ENCODE measurements at places on chromosomes 4 and X. TPM values are rescaled to one million over a fixed set of nuclear protein-coding genes. Genes with fewer than 3 reads are reported as not detected.

GRCh38 chr4:83118869-83119268, 4.3 kb upstream of the PLAC8 start:
- DNase-seq, result no peak

- no peak for DNase-seq
Measured at GRCh38 chr4:163003979-163004378, 162.7 kb downstream of the NAF1 start.

Gene SUPT20HL1
- total RNA-seq, result not detected

Gene SLC9B1
- 4.6 TPM for total RNA-seq

Gene PDGFRA
- total RNA-seq, result 0.63 TPM

Gene CLCN4
- 3.3 TPM for total RNA-seq

Gene PRKG2
- 0.10 TPM for total RNA-seq

Gene RAB41
- total RNA-seq, result not detected

DNA sequence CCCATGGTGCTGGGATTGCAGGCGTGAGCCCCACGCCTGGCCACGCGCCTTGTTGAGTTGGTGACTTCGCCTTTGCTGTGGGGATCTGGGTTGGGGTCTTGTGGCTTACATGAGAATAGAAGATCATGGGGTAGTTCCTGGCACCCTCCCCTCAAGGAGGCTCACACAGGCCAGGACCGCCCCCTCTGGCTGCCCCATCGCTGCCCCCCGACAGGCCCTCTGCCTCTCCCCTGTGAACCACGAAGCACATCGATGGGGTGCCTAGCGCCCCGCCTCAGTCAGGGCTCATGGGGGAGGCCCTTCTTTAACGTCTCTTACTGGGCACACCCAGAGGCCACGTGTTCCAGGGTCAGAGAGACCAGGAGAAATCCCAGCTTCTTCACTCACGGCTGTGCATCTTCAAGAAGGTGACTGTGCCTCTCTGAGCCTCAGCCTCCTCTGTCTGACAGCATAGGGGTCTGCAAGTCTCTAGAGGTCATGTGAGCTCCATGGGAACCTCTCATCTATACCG, 23.6 kb upstream of the SPON2 start:
- DNase-seq, result no peak

Gene MTCP1
- total RNA-seq, result 12.2 TPM

GRCh38 chr4:127103681-127104115, 529.1 kb upstream of the INTU start:
- no peak for DNase-seq

DNA sequence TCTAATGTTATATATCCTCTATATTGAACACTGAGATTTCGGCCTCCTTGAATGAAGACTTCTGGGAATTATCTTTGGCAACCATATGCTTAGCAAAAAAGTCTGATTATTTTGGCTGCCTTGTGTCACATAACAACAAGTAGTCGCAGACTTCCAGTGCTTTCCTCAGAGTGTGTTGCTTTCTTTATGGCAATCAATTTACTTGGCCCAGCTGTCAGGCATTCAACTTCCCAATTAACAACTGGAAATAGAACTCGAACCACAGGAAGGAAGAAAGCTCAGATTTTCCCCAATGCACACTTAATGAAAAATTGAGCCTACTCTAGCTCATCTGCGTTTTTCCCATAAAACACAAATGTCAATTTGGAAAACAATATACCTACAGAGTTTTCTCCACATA, 71.6 kb downstream of the ZNF827 start:
- DNase-seq, result no peak

Gene GPR173
- total RNA-seq, result not detected

Gene ESX1
- total RNA-seq, result not detected

DNA sequence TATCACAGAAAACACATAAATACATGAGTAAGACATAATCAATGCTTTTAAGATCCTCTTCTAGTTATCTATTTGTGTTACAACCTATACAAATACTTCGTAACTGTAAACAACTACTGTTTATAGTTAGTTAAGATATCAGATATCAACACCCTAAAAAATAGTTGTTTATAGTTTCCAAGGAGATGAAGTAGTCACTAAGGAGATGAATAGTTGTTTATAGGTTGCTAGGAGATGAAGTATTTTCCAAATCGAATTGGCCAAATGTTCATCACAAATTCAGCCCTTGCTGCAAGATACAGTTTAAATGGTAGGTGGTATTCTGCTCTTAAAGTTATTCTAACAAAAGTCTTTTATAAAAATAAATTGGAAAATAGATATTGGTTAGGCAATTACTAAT, 618.2 kb upstream of the PCDH10 start:
- DNase-seq, result no peak

DNA sequence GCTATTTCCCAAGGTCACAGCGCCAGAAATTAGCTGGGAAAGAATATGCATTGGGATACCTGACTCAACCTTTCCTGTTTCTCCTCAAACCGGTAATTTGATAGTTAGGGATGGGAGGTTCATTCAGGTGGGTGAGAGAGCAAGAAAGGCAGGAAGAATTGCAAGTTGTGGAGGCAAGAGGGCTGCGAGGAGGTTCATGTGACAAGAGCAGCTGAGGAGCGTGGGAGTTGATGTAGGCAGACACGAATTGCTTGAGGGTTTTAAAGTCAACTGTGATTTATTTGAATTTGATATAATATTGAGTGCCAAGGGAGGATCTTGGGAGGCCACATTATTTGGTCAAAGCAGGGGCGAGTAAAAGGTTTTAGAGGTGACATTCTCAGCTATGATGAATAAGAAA, 329.0 kb downstream of the STIM2 start:
- no peak for DNase-seq

DNA sequence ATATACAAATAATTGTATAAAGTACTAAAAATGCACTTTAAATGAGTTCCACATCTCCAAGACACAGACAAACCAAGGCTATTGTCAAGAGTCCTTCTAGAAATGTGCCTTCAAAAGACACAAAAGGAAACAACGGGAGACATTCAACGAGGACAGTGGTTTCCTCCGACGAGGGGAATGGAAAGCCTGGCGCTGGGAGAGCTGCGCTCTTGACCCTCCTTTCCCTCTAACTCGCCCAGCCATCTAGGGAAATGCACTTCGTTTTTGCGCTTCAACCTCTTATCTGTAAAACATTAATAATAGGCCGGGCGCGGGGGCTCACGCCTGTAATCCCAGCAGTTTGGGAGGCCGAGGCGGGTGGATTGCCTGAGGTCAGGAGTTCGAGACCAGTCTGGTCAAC, 37.0 kb downstream of the ZFP42 start:
- DNase-seq, result no peak

GRCh38 chr4:170030121-170030520, 3.9 kb upstream of the MFAP3L start:
- no peak for DNase-seq

Gene ZCCHC4
- 8.8 TPM for total RNA-seq

Gene PLAC1
- total RNA-seq, result not detected

DNA sequence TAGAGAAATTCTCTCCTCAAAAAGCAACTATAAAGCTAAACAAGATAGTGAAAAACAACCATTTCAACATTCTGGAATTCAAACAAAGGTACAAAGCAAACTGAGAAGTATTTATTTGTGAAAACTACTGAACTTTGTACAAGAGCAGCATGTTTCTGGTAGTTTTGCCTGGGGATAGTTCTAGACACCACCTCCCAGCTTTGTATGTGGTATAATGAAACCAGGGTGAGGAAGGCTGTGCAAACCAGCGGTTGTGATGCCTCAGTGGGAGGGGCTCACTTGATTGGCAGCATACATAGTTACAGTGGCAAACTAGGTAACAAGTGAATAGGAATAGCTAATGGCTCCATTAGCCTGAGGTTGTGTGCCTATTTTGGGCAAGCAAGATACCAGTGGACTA, 18.6 kb upstream of the FRMD7 start:
- no peak for DNase-seq

GRCh38 chr4:46385946-46386345, 4.0 kb downstream of the GABRA2 start:
- no peak for DNase-seq

- no peak for DNase-seq
Measured at GRCh38 chr4:22071749-22072148, 123.2 kb upstream of the KCNIP4 start.

Gene TIGD2
- total RNA-seq, result 3.1 TPM

- no peak for DNase-seq
Measured at GRCh38 chrX:151151665-151152267, 24.6 kb upstream of the GPR50 start.

GRCh38 chr4:57426779-57427395, 316.7 kb upstream of the IGFBP7 start:
- no peak for DNase-seq

- no peak for DNase-seq
Measured at GRCh38 chr4:129350834-129351721, 255.1 kb downstream of the C4orf33 start.

DNA sequence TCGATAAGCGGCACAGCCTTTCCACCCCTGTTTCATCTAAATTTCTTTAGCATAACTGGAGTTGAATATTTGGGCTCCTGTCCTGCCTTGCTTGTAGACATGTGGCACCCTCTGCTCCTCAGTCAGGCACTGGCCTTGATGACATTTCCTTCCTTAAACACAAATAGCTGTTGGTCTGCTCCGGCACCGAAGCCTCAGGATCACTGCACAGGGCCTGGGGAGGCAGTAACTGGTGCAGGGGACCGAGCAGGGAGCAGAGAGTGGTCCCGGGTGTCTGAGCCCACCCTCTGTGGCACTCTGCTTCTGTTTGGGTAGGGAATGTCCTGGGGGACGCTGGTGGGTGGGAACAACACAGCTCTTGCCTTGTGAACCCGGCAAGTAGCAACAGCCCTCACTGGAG, 13.6 kb downstream of the RGS12 start:
- no peak for DNase-seq

Gene LDOC1
- 14.9 TPM for total RNA-seq

GRCh38 chr4:169800541-169800940, 42.8 kb upstream of the HPF1 start:
- no peak for DNase-seq

GRCh38 chr4:18975916-18976808, 954.6 kb upstream of the LCORL start:
- DNase-seq, result no peak

- DNase-seq, result no peak
Measured at GRCh38 chr4:41009411-41009810, 204.9 kb downstream of the APBB2 start.

- no peak for DNase-seq
Measured at GRCh38 chr4:57378766-57379165, 268.6 kb upstream of the IGFBP7 start.

- no peak for DNase-seq
Measured at GRCh38 chr4:184937030-184937710, 81.1 kb upstream of the HELT start.

DNA sequence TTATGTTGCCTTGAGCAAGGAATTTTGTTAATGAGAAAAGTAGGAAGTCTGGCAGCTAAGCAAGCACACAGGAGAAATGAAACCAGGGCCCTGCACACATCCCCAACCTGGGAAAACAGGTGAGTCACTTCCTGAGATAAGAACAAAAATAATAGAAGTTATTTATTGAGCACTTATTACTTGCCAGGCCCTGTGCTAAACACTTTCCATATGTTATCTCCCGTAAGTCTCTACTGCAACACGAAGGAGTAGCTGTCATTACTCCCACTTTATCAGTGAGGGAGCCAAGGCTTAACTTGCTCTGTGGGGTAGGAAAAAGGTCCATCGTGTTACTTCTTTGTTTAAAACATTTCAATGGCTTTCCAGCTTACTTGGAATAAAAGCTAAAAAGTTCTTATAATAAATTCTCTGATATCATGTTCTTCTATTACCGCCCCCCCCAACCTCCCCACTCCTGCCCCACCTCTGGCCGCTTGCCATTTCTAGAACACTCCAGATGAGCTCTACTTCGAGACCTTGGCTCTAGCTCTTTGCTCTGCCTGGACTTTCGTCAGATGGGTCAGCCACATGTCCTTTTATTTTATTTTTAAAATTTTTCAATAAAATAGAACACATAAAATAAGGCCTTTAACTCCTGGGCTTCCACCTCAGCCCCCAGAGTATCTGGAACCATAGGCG, 36.3 kb upstream of the PLAC8 start:
- DNase-seq, result no peak

GRCh38 chr4:54545663-54546424, 111.9 kb upstream of the KIT start:
- DNase-seq, result no peak

DNA sequence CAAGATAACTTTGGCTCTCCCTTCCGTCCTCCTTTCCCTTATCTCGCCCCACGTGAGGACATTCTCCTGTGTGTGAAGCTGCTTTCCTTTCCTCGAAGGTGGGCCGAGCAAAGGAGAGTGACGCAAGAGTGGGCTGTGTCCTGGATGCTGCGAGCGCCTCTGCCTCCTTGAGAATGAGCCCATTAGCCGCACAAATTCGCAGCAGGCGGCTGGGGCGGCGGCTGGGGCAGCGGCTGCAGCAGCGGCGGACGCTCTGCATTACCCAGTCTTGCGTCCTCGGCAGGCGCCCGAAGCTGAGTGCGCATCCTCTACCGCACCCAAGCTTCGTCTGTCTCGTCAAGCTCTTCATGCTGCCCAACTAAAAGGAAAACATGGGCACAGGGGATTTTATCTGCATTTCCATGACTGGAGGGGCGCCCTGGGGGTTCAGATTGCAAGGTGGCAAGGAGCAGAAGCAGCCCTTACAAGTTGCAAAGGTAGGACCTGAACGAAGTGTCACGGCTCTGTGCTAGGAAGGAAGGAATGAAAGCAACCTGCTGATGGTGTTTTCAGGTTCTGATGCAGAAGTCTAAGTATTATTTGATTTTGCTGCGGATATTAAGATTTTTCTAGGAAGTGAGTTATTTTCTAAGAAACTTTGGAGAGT, at the start of gene SYNPO2:
Gene SYNPO2, plus strand, starts transcription at position 189 of the 646 bp plus-strand sequence. Its CDS starts 183 bp downstream, at position 372.
- DNase-seq, result no peak

- DNase-seq, result no peak
Measured at GRCh38 chr4:113603911-113604310, 157.6 kb downstream of the CAMK2D start.

GRCh38 chr4:15322006-15322405, 105.8 kb upstream of the C1QTNF7 start:
- no peak for DNase-seq

- no peak for DNase-seq
Measured at GRCh38 chrX:154607370-154607769, 11.7 kb downstream of the CTAG1B start.

DNA sequence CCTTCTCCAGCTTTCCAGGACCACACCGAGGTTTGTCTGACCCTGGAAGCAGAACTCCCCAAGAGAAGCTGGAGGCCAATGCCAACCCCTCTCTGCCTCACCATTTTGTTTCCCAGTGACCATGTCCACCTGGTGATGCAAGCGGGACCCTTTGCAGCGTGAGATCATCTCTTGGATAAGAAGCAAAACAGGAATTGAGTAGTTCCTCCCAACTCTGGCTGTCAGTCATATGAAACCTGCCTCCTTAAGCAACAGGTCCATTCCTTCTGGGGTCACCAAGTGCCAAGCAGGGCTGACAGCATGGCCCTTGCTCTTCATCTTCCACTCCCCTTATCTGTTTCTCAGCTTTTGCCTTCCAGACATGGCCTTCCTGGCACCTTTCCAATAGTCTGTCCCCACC, 41.3 kb upstream of the MTM1 start:
- no peak for DNase-seq

DNA sequence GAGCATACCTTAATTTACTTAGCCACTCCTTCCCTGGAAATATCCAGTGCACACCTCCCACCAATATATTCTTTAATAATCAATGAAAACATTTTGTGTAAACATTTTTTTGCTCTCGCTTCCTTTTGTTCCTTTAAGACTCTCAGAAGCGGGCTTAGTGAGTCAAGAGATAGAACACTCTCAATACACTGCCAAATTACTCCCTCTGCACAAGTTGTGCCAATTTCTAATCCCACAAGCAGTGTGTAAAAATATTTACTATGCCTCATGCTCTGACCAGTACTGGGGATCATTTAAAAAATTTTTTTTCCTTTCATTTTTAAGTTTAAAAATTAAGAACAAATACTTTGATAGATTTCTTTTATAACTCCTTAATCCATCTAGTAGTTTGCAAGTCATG, 5.1 kb downstream of the MORF4L2 start:
- no peak for DNase-seq

Gene GC
- not detected for total RNA-seq
